Amniotic epithelial cell (primary cell): ENCODE measurements at places on chromosomes 16 and 17.

DNA sequence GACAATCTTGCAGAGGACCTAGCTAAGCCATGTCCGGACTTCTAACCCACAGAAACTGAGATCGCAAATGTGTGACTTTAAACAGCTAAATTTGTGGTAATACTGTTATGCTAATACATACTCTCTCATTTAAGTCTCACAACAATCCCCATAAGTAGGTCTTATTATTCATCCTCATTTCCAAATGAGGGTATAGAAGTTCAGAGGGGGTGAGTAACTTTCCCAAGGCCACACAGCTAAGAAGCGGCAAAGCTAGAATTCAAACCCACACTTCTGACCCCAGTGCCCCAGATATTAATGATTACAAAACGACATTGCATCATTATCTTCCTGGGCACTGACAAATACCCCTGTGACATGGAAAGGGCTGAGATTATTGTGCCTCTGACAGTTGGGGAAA lies 81.4 kb downstream of the CNGB1 start:
- peak; percentile 63 for DNase-seq

DNA sequence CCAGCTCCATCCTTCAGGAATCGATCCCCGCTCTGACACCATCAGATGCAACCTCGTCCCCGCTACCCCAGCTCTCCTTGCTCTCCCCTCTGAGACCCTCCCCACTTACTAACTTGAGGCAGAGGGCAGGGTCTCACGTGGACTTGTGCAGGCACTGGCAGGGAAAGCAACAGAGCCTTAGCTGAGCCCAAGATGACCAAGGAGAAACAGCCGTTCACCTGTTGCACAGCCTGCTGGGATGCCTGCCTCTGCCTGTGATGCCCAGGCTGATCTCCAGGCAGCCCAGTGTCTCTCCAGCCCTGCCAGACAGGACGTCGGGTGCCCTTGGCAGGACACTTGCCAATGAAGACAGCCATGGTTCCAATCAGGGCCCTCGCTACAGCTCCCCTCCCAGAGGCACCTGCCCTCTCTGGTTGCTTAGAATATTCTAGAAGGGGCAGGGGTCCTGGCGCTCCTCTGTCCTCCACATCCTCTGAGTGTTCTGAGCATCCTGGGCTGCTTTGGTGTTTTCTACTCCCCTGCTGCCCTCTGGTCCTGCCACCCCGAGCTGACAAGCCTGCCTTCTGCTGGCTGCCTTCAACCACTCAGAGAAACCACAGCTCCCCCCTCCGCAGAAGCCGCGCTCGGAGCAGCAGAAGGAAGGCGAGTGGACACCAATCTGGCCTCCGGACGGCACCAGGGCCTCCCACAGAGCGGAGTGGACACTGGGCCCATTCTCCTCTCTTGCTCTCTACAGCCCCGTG lies 6.7 kb downstream of the CEP295NL start:
- DNase-seq = no peak

- peak; percentile 55 for DNase-seq
These were observed 116.5 kb downstream of the CMIP start for GRCh38 chr16:81560979-81561657.

- no peak for DNase-seq
These were observed 18.1 kb downstream of the PIPOX start for GRCh38 chr17:29061036-29061435.

- DNase-seq = peak; percentile 44
These were observed 19.3 kb downstream of the CDH1 start for GRCh38 chr16:68756239-68756915.

- DNase-seq = no peak
These were observed 33.5 kb upstream of the NDRG4 start for GRCh38 chr16:58466396-58466795.

DNA sequence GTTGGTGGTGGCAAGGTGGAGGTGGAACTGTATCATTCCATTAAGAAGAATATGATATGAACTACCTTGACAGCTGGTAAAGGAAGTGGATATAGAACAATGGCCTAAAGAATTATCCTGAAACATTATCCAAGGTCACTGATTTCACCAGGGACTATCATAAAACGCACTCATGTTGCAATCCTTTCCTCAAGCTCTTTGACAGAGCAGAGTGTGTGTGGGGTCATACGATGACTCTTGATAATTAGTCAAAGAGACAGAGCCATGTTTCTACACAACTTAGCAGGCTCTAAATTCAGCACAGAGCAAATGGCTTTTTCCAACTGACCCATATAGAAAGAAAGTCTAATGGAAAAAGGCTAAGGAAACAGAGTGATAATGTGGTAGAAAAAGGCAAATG lies 126.4 kb upstream of the ANKFN1 start:
- no peak for DNase-seq

DNA sequence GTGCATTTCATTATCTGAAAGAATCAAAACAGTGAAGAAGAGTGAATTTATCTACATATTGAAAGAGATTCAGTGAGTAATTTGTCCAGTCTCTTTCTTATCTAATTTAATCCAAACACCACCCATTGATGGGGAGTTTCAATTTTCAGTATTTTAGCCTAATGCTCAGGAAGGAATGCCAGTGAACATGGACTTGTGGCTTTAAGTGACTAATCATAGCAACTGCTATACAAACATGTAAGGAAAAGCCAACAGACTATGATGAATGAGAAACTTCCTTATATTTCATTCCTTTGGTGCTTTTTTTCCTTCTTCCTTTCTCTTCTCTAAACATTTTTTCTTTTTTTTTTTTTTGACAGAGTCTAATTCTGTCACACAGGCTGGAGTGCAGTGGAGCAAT lies 885.8 kb downstream of the KCNJ2 start:
- DNase-seq = peak; percentile 45

GRCh38 chr17:76137001-76137350 lies 4.1 kb downstream of the FOXJ1 start:
- no peak for DNase-seq

- DNase-seq = no peak
These were observed 430 bp downstream of the AMFR start for GRCh38 chr16:56424791-56425438.

- DNase-seq = no peak
These were observed 6.7 kb upstream of the LPO start for GRCh38 chr17:58231641-58232040.

- DNase-seq = no peak
These were observed 23.5 kb downstream of the SPECC1 start for GRCh38 chr17:20032636-20033035.

- DNase-seq = no peak
These were observed 7.8 kb upstream of the RNF213 start for GRCh38 chr17:80252871-80253270.

DNA sequence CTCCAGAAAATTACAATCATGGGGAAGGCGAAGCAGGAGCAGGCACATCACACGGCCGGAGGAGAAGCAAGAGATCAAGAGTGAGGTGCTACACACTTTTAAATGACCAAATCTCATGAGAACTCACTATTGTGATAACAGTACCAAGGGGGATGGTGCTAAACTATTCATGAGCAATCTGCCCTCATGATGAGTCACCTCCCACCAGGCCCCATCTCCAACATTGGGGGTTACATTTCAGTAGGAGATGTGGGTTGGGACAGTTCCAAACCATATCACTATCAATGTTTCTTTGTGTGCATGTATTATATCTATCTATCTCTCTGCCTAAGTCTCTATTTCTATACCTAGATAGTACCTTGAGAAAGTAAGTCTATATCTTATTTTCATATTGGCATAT lies 724.8 kb downstream of the CDH11 start:
- peak; percentile 38 for DNase-seq

GRCh38 chr16:73062743-73063733 lies 15.1 kb upstream of the ZFHX3 start:
- no peak for DNase-seq

GRCh38 chr16:2179576-2179975 lies 16.8 kb downstream of the CASKIN1 start:
- no peak for DNase-seq

- no peak for DNase-seq
These were observed 40.2 kb downstream of the NLRP1 start for GRCh38 chr17:5544115-5544514.

DNA sequence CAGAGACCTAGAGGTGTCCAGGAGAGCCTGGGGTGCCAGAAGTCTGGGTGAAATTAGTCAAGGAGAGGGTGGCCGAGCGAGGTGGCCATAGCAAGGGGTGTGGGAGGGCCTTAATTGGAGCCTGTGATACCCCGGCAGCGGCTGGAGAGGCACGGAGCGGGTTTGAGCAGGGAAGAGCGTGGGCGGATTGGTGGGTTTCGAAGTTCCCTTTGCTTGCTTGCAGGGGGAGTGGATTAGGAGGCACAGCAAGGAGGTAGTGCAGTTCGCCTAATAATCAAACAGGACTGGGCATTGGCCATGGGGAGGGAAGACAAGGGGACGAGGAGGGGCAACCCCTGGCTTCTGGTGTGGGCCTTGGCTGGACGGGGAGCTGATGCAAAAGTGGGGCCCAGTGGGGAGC lies 5.4 kb upstream of the FAM83G start:
- DNase-seq = no peak

- DNase-seq = peak; percentile 89
These were observed 8.1 kb upstream of the KIFC3 start for GRCh38 chr16:57810197-57811031.

DNA sequence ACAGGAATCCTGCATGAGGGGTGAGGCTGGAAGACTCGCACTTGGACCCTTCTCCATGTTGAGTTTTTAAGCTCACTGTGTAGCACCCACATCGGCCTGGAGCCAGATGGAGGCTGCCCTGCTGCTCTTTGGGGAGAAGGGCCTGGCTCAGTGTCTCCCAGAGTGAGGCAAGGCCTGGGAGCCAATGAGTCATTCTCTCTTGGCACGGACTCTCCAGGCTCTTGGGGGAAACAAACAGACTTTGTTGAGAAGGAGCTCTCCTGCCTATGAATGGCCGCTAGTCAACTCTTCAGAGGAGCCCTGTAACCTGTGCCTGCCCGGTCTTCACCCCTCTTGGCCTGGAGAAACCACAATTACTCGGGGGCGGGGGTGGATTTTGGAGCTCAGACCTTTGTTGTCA lies 50.8 kb upstream of the MAF start:
- peak; percentile 58 for DNase-seq

DNA sequence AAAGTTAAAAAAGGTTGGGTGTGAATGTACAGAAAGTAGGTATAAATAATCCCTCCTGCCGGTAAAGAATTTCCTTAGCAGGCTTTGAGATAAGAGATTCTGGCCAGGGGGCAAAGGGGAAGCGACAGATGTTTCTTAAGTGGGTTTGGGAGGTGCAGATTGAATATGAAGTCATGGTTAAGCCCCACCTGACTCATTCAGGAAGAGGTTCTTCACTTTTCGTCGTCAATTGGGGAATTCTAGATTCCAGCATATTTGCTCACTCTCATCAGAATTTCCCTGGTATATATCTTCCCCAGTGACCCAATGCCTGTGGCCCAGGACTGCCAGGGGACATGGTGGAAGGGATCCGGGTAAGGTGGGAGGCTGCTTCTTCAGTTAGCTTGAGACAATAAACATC lies 127.8 kb downstream of the CPPED1 start:
- peak; percentile 91 for DNase-seq

DNA sequence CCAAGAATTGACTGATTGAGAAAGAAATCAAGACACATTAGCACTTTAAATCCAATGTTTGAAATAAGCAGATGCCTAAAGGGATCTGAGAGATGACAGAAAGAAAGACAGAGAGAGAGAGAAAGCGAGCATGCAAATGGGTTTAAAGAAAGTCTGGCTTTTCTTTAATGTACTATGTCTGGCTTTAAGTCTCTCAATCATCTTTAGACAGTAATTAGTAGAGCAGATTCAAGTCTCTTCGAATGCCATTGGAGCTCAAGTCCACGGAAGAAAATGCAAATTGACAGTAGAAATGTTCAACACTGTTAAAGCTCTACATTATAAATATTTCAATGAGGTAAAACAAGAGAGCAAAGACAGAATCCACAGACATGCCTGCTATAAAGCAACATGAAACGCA lies 1480.2 kb upstream of the CDH8 start:
- DNase-seq = no peak

DNA sequence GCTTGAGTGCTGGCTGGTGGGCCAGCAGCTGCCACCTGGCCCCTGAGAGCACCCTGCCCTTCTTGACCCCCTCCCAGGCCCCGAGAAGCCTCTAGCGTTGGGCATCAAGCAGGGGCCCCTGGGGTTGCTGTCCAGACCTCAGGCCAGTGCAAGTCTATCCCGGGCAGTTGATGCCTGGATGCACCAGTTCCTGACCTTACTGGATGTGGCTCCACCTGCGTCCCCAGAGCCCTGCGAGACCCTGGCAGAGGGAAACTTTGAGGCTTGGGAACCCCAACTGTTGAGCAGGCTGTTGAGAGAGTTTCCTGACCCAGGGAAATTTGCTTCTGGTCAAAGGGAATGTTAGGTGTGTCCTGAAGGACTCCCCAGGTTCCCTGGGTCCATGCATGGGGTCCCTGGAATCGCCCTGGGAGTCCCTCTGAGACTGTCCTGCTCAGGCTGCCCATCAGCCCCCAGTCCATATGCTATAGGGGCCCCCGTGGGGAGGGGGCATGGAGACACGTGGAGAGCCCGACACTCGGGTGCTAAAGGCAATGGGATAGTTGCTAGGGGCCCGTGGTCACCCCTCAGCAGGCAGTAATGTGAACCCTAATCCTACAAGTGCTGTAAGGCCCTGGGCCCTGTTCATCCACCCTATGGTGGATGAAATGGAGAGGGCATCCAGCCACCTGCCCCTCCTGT lies 46.4 kb downstream of the RAB11FIP4 start:
- DNase-seq = no peak

- no peak for DNase-seq
These were observed 1.1 kb upstream of the ZNF263 start for GRCh38 chr16:3282103-3282729.

DNA sequence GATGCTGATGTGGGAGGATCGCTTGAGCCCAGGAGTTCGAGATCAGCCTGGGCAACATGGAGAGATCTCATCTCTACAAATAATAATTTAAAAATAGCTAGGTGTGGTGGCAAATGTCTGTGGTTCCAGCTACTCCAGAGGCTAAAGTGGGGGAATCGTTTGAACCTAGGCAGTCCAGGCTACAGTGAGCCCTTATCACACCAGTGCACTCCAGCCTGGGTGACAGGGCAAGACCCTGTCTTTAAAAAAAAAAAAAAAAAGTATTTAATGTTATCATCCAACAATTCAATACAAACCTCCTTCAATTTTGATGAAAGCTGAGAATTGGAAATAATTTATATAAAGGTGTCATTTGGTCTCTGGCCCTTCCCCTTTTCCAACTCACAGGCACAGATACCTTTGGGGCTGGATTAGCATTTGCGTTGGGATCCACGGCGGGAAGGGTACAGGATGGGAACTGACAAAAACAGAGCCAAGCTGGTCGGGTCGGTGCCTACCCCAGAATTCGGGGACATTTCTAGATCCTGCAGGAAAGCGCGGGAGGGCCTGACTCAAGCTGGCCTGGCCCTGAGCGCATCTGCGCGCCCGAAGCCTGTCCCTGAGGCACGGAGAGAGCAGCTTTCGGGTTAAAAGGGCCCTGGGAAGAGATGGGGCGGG lies 860 bp upstream of the DCAF7 start:
- DNase-seq = no peak

GRCh38 chr17:39547713-39548478 lies 59.8 kb downstream of the NEUROD2 start:
- DNase-seq = peak; percentile 12
